Naive thymus-derived CD4-positive, alpha-beta T cell (primary cell): ENCODE measurements at places on chromosomes 4 and X. TPM values are rescaled to one million over a fixed set of nuclear protein-coding genes. Genes with fewer than 3 reads are reported as not detected.

TLR1 gene
- total RNA-seq: 17.7 TPM

TMPRSS11A gene
- not detected for total RNA-seq

XAGE1A gene
- total RNA-seq: not detected

MEPE gene
- total RNA-seq: not detected

DNA sequence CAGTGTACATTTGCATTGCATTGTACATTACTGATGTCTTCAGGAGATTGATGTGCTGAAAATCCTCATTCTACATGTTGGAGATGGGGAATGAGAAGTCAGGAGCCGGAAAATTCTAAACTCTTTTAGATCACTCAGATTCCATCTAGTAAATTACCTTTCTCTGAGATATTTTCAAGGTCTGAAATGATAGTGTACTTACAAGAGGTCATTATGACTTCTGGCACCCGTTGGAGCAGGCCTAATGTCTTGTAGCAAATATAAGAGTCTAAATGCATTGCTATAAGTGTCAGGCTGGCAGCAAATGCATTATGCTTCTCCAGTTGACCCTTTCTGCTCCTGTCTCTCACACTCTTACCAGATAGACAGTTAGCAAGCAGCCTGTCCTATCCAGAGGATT is 692.8 kb downstream of the GRID2 start:
- H3K4me3 ChIP-seq: no peak overlapping the region
- H3K27me3 ChIP-seq: no peaks in the 10 kb centered on the region
- no peak for DNase-seq
- no peaks in the 10 kb centered on the region for H3K4me1 ChIP-seq
- no peaks in the 10 kb centered on the region for H3K36me3 ChIP-seq

DNA sequence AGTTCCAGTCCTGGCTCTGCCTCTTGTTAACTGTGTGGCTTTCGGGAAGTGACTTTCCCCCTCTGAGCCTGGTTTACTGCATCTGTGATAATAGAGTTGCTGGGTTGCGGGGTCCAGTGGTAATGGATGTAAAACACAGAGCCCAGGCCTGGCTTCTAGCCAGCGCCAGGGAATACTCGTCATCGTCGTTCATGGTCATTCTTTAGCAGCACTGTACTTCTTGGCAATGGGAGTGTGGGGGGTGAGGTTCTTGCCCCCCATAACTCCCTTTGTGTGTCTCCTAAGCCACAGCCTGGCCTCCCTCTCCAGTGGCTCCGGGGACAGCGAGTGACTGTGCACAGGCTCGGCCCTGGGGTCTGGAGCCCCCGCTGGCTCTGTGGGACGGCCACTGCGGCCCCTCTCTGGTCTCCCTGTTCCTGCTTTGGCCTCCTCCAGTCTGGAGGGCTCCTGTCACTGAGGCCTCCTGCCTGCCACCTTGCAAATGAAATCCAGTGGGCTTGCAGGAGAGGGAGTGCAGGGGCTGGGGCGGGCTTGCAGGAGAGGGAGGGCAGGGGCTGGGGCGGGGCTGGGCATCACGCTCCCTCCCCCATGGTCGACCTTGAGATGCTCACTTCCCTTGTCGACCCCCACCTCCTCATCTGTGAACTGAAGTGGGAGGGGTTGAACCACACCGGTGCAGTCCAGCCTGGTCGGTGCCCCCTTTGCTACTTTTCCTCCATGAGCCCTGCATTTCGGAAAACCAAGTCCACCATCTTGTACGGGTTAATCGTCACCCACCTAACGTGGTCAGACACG is 13.2 kb downstream of the PSAPL1 start:
- H3K36me3 ChIP-seq: no peaks in the 10 kb centered on the region
- no peak overlapping the region for H3K27ac ChIP-seq
- H3K4me3 ChIP-seq: no peak overlapping the region
- no peaks in the 10 kb centered on the region for H3K27me3 ChIP-seq

- H3K4me3 ChIP-seq: no peak overlapping the region
- no peaks in the 10 kb centered on the region for H3K27me3 ChIP-seq
- H3K36me3 ChIP-seq: no peaks in the 10 kb centered on the region
- DNase-seq: no peak
Measured at GRCh38 chr4:90621080-90621479, 493.9 kb downstream of the CCSER1 start.

DNA sequence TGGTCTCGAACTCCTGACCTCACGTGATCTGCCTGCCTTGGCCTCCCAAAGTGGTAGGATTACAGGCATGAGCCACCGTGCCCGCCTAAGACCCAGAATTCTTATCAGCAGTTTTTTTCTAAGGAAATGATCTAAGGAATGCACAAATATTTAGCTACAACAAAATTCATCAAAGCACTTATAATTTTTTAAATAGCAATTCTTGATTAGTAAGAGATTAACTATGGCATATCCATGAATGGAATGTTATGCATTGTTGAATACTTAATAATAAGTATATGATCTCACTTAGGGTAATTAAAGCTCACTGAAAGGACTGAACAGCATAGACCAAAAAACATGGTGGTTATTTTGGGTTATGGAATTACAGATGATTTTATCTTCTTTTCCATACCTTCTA is 18.4 kb downstream of the CENPU start:
- H3K27me3 ChIP-seq: no peaks in the 10 kb centered on the region
- no peak overlapping the region for H3K27ac ChIP-seq
- no peaks in the 10 kb centered on the region for H3K36me3 ChIP-seq
- no peak overlapping the region for H3K4me3 ChIP-seq
- DNase-seq: no peak

DNA sequence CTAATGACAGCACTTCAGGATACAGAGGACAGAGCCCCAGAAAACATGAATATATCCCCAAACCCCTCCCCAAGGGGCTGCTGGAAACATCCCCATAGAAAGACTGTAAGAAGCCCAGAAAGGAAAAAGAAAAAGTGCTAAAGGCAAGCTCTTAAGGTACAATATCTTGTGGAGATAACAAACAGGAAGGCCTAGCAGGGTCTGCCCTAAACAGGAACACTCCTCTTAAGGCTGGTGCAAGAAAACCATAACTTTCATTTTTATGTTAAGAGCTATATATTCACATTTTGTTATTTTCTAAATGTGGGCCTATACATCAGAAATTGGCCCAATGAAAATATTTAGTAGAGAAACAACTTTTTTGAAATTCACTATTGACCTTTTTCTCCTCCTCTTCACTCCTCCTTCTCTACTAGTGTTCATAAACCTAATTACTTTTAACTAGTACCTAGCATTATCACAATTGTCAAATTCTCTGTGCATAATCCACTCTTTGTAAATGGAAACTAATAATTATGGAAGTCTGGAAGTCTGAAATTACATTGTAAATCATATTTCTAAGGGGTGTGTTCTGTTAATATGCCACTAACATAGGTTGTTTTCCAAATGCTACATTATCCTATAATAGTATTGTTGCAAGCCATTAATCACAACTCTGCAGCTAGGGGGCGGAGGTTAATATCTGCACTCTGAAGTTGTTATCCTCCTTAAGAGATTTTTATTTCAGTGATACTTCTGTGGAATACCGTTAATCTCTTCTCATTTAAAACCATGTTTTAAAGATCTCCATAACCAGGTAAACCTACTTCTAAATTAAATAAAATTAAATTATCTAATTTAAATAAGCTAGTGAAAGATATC is 59.8 kb downstream of the CASK start:
- no peak overlapping the region for H3K4me3 ChIP-seq
- H3K36me3 ChIP-seq: no peaks in the 10 kb centered on the region
- DNase-seq: no peak
- no peaks in the 10 kb centered on the region for H3K27me3 ChIP-seq
- H3K4me1 ChIP-seq: peaks cover 20% of the 10 kb centered on the region

- no peak overlapping the region for H3K27ac ChIP-seq
- DNase-seq: no peak
Measured at GRCh38 chr4:113955411-113955810, 24.0 kb downstream of the ARSJ start.

GRCh38 chrX:154967603-154968002 is 54.9 kb downstream of the F8 start:
- H3K27ac ChIP-seq: no peak overlapping the region
- H3K36me3 ChIP-seq: no peaks in the 10 kb centered on the region
- no peaks in the 10 kb centered on the region for H3K27me3 ChIP-seq

DNA sequence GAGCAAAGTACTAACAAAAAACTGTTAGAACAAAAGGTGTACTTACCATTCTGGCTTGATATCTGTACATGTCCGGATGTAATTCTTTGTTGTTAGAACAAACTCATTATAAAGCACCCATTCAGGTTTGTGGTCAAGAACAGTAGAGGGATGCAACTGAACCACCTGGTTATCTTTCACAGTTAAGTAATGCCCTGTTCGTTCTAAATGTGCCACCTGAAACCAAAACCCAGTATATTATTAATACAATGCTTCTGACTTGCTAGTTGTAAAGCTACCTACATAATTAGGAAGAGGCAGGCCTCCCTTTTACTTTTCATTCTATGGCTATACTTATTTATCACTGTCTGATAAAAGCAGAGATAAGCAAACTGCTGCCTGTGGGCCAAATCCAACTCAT is 54.8 kb downstream of the DHX15 start:
- H3K27ac ChIP-seq: no peak overlapping the region
- no peaks in the 10 kb centered on the region for H3K4me1 ChIP-seq
- H3K27me3 ChIP-seq: no peaks in the 10 kb centered on the region
- DNase-seq: no peak
